ENCODE measurements at places on chromosomes 5 and 9. TPM values are rescaled to one million over a fixed set of nuclear protein-coding genes. Genes with fewer than 3 reads are reported as not detected.

The CTNND2 gene
- 13.9 TPM for total RNA-seq

The TLX3 gene
- total RNA-seq: not detected

The PCDHB11 gene
- total RNA-seq: 4.0 TPM

The SLC45A2 gene
- total RNA-seq: 0.06 TPM

GRCh38 chr5:65184780-65185179 is 296.9 kb downstream of the ADAMTS6 start:
- DNase-seq: peak; percentile 70

DNA sequence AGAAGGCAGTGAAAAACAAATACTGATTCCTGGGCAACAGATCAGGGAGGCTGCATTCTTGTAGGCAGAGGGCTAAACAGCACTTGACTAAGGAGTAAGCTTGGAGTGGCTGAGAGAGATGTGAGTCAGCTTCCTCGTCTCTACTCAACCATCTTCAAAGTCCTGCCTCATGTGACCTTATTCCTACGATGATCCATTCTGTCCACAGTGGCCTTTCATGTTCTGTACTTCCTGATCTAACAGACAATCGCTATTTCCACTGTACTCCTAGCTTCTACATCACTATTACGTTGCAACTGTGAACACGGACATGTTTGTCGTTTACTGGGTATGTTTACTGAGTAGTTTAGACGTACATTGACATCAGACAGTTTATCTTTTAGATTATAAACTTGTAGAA is 365.4 kb downstream of the ARL15 start:
- no peak for DNase-seq

GRCh38 chr5:137205231-137206027 is 293.7 kb downstream of the SPOCK1 start:
- no peak for DNase-seq

DNA sequence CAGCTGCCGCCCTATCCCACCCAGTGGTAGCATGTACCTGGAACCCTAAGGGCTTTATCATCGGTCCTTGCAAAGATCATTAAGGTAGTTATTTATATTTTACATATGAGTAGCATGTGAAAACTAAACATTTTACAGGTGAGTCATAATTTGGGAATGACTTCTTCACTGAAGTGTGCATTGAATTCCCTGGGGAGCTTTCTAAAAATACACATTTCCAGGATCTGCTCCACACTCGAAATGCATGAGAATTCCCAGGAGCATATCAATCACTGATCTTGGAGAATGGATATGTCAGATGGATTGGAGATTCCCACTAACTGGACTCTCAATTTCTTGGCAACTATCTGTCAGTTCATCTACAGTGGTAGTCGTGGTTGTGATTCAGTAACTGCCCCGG is 717.5 kb downstream of the IRX1 start:
- DNase-seq: no peak

- no peak for DNase-seq
Observed at GRCh38 chr9:20563917-20564316, 58.4 kb downstream of the MLLT3 start.

Data from neural progenitor cell (in vitro differentiated cells).